ENCODE measurements at places on chromosomes 6 and 20. TPM values are rescaled to one million over a fixed set of nuclear protein-coding genes. Genes with fewer than 3 reads are reported as not detected.

DNA sequence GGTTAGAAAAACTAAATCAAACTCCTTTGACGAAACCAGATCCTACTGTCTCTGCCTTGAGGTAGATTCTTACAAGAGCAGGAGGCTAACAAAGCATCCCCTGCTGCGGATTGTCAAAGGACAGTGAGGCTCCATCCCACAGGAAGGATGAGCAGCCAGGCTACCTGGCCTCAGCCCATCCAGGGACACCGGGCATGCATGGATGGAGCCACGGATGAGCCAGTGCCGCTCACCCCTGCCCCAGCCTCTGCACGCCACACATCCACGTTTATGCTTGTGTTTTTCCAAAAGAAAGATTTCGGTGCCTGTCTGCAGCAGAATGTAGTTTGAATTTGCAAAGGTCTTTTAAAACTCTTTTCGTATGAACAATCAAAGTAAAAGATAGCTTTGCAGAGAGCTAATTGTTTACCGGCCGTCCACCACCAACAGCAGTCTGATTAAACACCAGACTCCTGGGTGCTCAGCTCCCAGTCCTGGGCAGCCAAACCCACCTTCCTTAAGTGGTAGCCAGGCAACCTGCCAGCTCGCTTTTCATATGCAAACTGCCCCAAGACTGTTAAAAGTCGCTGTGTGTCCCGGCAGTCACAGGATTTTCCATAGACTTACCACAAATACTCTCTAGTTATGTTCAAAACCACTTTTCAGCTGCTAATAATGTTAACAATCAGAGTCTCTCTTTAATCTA lies 999 bp downstream of the THBS2 start:
- peak overlapping the region; percentile 50 for H3K27ac ChIP-seq
- DNase-seq: peak; percentile 55
- H3K36me3 ChIP-seq: peaks cover 13% of the 10 kb centered on the region
- H3K4me3 ChIP-seq: peak overlapping the region; percentile 67

PCK1 gene
- polyA plus RNA-seq: not detected

GRCh38 chr20:37333848-37334318 lies 12.1 kb upstream of the SRC start:
- no peaks in the 10 kb centered on the region for H3K27me3 ChIP-seq
- no peaks in the 10 kb centered on the region for H3K36me3 ChIP-seq
- no peak overlapping the region for H3K27ac ChIP-seq

CYP39A1 gene
- 0.24 TPM for polyA plus RNA-seq

DNA sequence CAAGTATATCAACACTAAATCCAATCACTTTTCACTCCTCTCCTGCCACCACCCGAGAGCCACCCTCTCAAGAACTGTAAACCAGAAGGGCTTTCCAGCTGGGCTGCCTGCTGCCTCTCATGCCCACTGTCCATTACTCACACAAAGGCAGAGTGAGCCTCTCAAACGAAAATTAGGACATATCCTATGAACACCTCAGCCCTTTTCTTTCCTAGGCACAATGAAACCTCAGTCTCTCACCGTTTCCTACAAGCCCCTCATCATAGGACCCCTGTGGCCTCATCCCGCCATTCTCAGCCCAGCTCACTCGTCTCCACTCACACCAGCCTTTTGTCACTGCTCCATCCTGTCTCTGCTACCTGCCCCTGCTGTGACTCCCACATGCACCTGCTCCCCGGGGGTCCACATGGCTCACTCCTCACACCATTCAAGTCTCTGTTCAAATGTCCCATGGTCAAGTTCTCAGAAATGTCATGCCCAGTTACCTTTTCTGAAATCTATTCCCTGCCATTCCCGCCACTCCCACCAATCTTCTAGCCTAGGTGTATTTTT lies 7.4 kb downstream of the HLA-F start:
- H3K36me3 ChIP-seq: no peaks in the 10 kb centered on the region
- DNase-seq: no peak
- H3K4me1 ChIP-seq: no peaks in the 10 kb centered on the region
- H3K27me3 ChIP-seq: no peaks in the 10 kb centered on the region

DNA sequence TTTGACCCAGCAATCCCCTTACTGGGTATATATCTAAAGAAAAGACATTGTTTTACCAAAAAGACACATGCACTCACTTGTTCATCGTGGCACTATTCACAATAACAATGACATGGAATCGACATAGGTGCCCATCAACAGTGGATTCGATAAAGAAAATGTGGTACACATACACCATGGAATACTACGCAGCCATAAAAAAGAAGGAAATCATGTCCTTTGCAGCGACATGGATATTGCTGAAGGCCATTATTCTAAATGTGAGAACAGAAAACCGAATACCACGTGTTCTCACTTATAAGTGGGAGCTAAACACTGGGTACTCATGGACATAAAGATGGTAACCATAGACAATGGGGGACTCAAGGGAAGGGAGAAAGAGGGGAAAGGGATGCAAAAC lies 222.3 kb downstream of the RNGTT start:
- no peak for DNase-seq
- no peaks in the 10 kb centered on the region for H3K4me1 ChIP-seq
- H3K27ac ChIP-seq: no peak overlapping the region
- no peaks in the 10 kb centered on the region for H3K27me3 ChIP-seq

POM121L2 gene
- polyA plus RNA-seq: not detected

TBX18 gene
- polyA plus RNA-seq: 2.4 TPM

GRCh38 chr6:73830119-73830518 lies 134.1 kb downstream of the CD109 start:
- no peaks in the 10 kb centered on the region for H3K36me3 ChIP-seq
- DNase-seq: no peak
- no peaks in the 10 kb centered on the region for H3K4me1 ChIP-seq
- no peak overlapping the region for H3K4me3 ChIP-seq

- H3K4me1 ChIP-seq: no peaks in the 10 kb centered on the region
- no peaks in the 10 kb centered on the region for H3K27me3 ChIP-seq
- H3K4me3 ChIP-seq: no peak overlapping the region
- no peak for DNase-seq
These were observed 10.0 kb downstream of the PACSIN1 start for GRCh38 chr6:34475767-34476328.

REM1 gene
- polyA plus RNA-seq: not detected

GNMT gene
- 0.06 TPM for polyA plus RNA-seq

GRCh38 chr20:44066645-44067606 lies 120.1 kb downstream of the JPH2 start:
- no peak overlapping the region for H3K4me3 ChIP-seq
- peaks cover 6% of the 10 kb centered on the region for H3K36me3 ChIP-seq
- H3K4me1 ChIP-seq: no peaks in the 10 kb centered on the region
- no peak overlapping the region for H3K27ac ChIP-seq

MYH7B gene
- 0.03 TPM for polyA plus RNA-seq

TRDN gene
- polyA plus RNA-seq: not detected

GRCh38 chr6:37272834-37273566 lies 15.1 kb upstream of the TMEM217 start:
- H3K4me1 ChIP-seq: no peaks in the 10 kb centered on the region
- no peak overlapping the region for H3K4me3 ChIP-seq
- H3K27me3 ChIP-seq: no peaks in the 10 kb centered on the region
- no peak for DNase-seq

BANF2 gene
- polyA plus RNA-seq: not detected

- H3K4me1 ChIP-seq: no peaks in the 10 kb centered on the region
- no peak overlapping the region for H3K27ac ChIP-seq
- H3K27me3 ChIP-seq: no peaks in the 10 kb centered on the region
- H3K36me3 ChIP-seq: no peaks in the 10 kb centered on the region
- H3K4me3 ChIP-seq: no peak overlapping the region
These were observed 131.0 kb upstream of the PHACTR1 start for GRCh38 chr6:12585497-12585958.

COL11A2 gene
- 0.06 TPM for polyA plus RNA-seq

DNA sequence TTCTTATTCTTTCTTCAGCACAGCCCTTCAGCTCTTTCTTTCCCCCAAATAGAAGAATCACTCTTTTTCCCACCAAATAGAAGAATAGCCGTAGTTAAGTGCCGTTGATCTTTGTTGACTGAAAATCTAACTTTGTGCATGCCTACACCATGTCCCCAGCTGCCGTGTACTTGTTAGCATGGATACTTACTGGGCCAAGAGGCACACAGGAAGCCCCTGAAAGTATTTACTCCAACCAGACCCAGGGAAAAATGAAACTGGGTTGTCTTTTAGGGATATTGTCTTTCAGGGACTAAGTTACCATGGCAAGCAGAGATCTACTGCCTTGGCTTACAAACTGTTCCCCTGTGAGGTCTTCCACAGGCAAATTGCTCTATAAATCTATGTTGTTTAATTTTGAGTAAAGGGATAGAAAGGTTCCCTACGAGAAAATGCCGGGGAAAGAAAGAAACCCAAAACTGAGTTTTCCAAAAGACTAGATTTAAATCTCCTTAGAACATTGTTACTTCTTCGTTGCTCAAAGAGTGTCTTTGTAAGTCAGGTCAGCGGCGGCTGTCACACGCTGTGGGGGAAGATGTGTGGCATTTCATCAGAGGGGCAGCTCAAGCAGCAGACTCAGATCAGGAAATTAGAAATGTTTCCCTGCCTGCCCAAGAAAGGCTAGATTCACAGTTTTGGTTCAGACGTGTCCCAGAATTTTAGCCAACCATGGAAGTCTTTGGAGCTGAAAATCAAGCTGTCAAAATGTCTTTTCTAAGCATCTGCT lies 188.2 kb upstream of the PRND start:
- H3K4me1 ChIP-seq: peaks cover 4% of the 10 kb centered on the region
- H3K4me3 ChIP-seq: no peak overlapping the region
- H3K36me3 ChIP-seq: no peaks in the 10 kb centered on the region
- no peak overlapping the region for H3K27ac ChIP-seq

ABHD16B gene
- not detected for polyA plus RNA-seq

DNA sequence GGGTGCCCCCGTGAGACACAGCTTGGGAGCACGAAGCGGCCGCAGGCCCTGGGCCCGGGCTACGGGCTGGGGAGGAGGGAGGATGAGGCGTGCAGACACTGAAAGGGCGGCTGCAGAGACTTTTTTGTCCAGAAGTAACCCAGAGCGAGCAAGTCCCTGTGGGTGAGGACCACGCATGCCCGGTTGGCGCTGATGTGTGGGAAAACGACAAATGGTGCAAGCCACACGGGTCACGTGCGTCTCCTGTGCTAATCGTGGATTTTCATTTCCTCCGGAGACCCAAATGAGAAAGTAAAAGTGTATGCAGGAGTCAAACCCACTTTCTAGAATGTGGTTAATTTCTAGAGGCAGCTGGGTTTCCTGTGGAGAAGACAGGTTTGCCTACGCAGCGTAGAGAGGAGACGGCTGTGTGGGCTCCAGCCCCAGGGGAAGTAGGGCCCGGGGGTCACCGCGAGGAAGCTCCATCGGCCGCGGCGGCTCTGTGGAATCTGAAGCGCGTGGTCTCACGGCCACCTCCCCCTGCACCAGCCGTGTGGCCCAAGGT lies 19.0 kb downstream of the DLL1 start:
- H3K27me3 ChIP-seq: no peaks in the 10 kb centered on the region
- H3K27ac ChIP-seq: no peak overlapping the region
- DNase-seq: no peak

DNA sequence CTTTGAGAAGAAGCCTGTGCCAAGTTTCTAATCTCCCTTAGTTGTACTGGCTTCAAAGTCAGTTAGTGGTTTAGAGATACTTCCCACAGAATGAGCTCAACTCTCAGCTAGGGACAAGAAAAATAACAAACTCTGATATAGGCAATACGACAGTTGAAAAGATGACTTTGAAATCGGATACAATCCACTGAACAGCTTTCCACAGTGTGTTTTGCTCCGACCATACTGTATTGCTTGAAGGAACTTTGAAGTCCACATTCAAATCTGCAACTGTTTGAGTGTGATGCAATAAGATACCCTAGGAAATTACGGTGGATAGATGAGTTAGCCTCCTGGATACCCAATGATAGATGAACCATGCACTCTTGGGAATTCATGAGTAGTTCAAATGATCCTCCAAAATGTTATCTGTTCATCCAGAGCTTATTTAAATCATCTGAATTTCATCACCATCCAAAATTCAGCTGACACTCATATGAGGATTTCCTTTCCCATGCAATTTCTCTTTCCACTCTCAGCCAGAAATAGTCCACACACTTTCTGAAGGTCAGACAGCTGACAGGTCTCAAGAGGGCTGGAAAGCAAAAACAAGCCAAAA lies 443.8 kb downstream of the HAO1 start:
- no peaks in the 10 kb centered on the region for H3K36me3 ChIP-seq
- no peak overlapping the region for H3K27ac ChIP-seq
- H3K27me3 ChIP-seq: no peaks in the 10 kb centered on the region
- DNase-seq: no peak
- H3K4me3 ChIP-seq: no peak overlapping the region

SSTR4 gene
- polyA plus RNA-seq: not detected

DNA sequence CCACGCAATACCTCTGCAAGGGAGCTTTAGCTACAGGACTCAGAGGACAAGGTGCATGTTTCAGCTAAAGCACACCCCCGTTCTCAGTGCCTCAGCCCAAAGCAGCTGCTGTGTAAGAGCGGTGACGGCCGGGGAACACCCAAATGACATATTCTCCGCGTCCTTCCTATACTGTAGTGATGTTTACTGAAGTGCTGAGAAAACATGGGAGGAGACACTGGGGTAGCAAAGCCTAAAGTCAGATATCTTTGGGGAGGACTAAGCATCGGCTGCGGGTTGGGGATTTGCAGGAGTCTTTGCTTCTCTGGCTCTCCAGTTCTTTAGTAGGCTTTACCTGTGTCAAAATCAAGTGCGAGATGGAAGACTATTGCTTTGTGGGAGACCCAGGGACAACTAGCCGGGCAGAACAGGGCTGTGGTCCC lies 1.7 kb downstream of the SLC22A23 start:
- H3K36me3 ChIP-seq: no peaks in the 10 kb centered on the region
- peaks cover 3% of the 10 kb centered on the region for H3K4me1 ChIP-seq
- no peak for DNase-seq
- H3K27me3 ChIP-seq: peaks cover 25% of the 10 kb centered on the region

CENPW gene
- polyA plus RNA-seq: 8.3 TPM

- no peak overlapping the region for H3K27ac ChIP-seq
- no peaks in the 10 kb centered on the region for H3K4me1 ChIP-seq
- H3K4me3 ChIP-seq: no peak overlapping the region
These were observed 23.9 kb downstream of the FAM50B start for GRCh38 chr6:3873051-3873450.

GRCh38 chr6:87756858-87757257 lies 54.8 kb upstream of the AKIRIN2 start:
- DNase-seq: peak; percentile 68
- no peak overlapping the region for H3K27ac ChIP-seq
- no peak overlapping the region for H3K4me3 ChIP-seq
- H3K36me3 ChIP-seq: no peaks in the 10 kb centered on the region
- no peaks in the 10 kb centered on the region for H3K4me1 ChIP-seq

GRCh38 chr6:164928057-164928727 lies 381.2 kb downstream of the C6orf118 start:
- no peak overlapping the region for H3K27ac ChIP-seq
- no peaks in the 10 kb centered on the region for H3K27me3 ChIP-seq

GRCh38 chr6:24929242-24929641 lies 6.5 kb downstream of the RIPOR2 start:
- H3K4me3 ChIP-seq: no peak overlapping the region
- DNase-seq: no peak
- H3K27me3 ChIP-seq: no peaks in the 10 kb centered on the region
- H3K27ac ChIP-seq: no peak overlapping the region
- H3K4me1 ChIP-seq: peaks cover 11% of the 10 kb centered on the region

- no peaks in the 10 kb centered on the region for H3K36me3 ChIP-seq
- H3K27ac ChIP-seq: no peak overlapping the region
- H3K27me3 ChIP-seq: no peaks in the 10 kb centered on the region
- H3K4me3 ChIP-seq: no peak overlapping the region
- DNase-seq: no peak
- no peaks in the 10 kb centered on the region for H3K4me1 ChIP-seq
These were observed 247.7 kb downstream of the GMDS start for GRCh38 chr6:1997702-1998101.

GRCh38 chr6:84665401-84665800 lies 99.0 kb downstream of the TBX18 start:
- DNase-seq: no peak
- H3K4me1 ChIP-seq: no peaks in the 10 kb centered on the region
- no peak overlapping the region for H3K4me3 ChIP-seq
- no peaks in the 10 kb centered on the region for H3K36me3 ChIP-seq
- H3K27ac ChIP-seq: no peak overlapping the region
- H3K27me3 ChIP-seq: no peaks in the 10 kb centered on the region
